ENCODE measurements at places on chromosomes 3 and 15.

DNA sequence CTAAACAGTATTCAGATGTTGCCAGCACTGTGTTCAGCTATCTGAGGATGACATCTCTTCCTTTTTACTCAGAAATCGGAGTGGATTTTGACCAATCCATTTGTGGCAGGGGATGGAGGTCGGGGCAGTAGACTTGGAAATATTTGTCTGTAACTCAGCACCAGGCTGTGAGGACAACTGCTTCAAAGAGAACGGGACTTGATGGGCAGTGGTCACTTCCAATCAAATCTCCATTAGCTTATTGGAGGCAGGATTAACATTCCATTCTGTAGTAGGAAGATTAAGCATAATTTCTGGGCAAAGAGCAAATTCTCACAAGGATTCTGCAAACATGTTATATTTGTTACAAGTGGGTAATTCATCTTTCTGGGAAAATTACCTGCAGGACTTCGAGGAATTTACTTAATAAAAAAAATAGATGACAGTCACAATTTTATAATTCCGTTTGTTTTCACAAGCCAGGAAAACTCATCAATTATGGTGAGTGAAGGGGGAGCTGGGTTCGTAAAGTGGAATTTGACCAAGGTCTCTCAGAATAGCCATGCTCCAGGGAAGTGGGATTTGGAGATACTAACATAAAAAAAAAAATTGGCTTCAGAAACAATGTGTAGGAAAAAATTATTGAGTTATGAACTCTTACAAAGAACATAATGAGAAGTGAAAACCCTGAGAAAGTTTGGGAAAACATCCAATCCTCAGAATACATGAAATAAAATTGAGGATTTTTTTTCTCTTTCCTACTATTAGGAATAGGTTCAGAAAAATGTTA is 18.1 kb downstream of the CRABP1 start:
- no peak for DNase-seq

- peak; percentile 37 for DNase-seq
Observed at GRCh38 chr3:37466660-37467359, 292.4 kb upstream of the LRRFIP2 start.

DNA sequence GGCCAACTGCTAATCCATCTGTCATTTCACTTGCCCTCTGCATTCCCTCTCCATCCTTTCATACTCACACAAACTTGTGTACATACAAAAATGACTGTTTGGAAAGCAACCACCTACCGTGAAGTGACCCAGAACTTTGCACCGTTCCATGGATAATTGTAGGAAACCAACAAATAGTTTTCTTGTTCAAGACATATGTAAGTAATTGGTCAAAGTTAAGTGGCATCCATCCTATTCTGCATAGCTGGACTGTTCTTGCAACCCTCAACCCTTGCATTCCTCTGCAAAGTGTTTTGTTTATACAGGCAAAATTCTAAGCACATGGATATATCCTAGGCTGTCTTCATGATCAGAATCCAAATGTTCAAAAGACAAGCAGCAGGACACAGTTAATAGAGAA is 592.5 kb downstream of the MECOM start:
- DNase-seq = no peak

- no peak for DNase-seq
Observed at GRCh38 chr3:122562923-122563716, 980 bp downstream of the PARP9 start.

DNA sequence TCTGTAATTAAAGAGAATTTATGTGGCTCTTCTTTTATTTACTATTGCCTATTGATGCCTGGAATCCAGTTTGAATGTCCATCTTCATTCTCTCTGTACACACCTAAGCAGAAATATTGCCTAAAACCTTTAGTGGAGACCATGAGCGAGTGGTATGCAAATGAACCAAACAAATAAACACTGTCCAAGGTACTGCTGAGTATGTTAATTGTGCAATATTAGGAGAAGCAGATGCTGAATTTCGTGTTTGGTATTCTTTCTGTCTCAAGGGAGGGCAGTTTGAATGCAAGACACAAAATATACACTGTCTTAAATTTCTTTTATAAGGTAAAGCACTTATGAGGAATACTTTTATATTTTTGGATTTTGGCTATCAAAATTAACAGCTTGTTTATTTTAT is 440.9 kb downstream of the RBMS3 start:
- DNase-seq = no peak

DNA sequence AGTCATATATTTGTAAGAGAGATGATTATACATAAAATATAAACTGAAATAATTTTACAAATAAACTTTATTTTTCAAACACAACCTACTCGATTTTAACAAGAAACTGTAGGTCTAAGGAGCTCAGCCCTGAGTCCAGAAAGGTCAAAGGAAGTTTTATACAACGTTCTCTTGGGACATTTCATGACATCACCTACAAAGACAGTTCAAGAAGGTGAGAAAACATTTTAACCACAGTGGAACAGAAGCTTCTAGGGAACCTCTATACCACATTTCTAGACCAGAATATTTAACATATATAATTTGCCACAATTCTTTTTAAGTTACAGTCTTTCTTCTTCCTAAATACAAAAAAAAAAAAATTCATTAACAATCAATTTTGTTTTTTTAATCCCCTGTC is 40.1 kb downstream of the CBLB start:
- no peak for DNase-seq

DNA sequence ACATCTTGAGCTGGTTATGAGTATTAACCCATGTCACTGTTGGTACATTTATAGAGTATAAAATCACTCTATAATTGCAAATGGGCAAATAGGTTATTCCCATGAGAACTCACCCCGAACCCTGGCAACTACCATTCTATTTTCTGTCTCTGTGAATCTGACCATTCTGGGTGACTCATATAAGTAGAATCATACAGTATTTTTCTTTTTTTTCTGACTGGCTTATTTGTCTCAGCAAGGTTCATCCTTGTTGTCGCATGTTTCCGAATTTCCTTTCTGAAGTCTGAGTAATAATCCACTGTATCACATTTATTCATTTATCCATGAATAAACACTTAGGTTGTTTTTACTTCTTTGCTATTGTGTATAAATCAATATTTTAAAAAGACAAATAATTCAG is 59.9 kb upstream of the CHRM5 start:
- no peak for DNase-seq

DNA sequence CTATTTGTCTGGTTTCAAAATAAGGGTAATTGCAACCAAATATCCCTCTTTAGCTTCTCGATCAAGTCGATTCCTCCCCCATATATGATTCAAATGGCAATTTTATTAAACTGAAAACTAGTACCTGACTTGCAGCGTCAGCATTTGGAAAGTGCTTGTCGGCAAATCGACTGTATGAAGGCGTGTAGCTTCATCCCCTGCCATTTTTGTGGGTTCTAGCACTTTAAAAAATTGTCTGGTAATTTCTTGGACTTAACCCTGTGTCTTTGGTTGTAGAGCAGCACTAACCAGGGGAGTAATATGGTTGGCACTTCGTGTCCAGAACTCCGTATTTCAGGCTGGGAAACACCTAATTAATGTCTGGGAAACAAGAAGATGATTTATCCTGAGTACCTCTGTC is 573 bp downstream of the MME start:
- no peak for DNase-seq

DNA sequence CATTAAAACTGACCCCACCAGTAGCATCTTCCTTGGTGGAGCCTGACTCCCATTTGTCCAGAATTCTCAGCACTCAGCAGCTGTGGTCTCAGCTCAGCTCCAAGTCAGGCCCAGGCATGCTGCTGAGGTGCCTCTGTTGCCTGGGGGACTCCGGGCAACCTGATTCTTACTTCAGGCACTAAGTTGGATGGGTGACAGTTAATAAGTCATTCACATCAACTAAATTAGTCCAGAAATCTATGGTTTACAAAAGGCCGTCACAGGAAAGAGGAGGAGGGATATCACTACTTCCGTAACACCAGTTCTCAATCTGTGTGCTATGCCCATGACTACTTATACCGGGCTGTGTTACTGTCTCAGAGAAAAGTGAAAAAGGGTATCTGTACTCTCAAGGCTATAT is 310.2 kb downstream of the SATB1 start:
- no peak for DNase-seq

DNA sequence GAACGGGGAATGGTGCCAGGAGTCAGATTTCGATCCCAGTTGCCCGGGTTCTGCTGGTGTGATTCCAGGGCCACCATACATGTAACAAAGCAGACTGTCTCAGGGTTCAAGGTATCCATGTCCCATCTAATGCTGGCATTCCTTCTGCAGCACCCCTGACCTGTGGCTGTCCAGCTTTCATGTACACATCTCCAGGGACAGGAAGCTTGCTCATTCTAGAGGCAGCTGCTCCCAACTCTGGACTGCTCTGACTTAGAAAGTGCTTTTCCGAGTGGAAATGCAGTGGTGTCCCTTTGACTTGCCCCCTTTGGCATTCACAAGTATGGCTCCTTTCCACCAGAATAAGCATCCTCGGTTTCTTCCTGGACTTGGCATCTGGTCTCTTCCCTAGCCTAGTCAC is 30.9 kb downstream of the PML start:
- no peak for DNase-seq

DNA sequence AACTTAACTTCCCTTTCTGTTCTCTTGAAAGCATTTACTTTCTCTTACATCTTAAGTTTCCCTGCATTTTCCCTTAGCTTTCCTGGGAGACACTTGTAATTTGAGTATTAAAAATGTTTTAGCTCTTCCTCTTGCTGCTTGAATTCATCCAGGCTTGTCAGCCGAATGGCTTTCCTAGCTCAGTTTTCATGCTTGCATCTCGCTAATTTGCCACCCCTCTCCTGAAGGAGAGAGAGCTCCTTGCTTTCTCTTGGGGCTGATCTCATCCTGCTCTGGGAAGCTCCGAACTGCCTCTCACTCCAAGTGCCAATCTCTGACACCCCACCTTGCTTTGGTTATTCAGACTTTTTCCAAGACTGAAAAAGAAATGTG is 374.6 kb upstream of the TBL1XR1 start:
- DNase-seq = no peak

GRCh38 chr15:95371664-95372063 is 958.8 kb upstream of the NR2F2 start:
- no peak for DNase-seq

GRCh38 chr3:86814918-86815655 is 175.9 kb downstream of the VGLL3 start:
- no peak for DNase-seq

DNA sequence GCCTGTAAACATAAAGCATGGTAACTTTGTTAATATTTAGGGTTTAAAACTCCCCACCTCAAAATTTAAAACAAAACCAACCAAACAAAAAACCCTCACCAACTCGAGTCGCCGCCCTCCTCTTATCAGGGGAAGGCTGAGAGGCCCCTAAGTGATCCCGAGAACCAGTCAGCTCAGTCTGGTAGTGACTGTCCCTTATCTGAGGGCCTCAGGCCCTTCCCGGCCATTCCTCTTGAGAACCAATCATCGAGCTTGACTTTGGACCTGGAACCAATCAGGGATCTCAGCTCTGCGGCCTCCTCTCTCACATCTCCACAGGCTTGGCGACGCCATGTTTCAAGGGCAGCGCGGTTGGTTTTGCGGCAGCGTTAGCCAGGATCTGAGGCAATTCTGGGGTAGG is at the start of gene TERB2:
TSS of gene TERB2 (plus strand) at position 300 of the 400 bp plus-strand sequence. CDS start at position 332, 32 bp downstream.
- peak; percentile 62 for DNase-seq

- DNase-seq = no peak
Observed at GRCh38 chr15:35126236-35126635, 41.1 kb upstream of the NANOGP8 start.

DNA sequence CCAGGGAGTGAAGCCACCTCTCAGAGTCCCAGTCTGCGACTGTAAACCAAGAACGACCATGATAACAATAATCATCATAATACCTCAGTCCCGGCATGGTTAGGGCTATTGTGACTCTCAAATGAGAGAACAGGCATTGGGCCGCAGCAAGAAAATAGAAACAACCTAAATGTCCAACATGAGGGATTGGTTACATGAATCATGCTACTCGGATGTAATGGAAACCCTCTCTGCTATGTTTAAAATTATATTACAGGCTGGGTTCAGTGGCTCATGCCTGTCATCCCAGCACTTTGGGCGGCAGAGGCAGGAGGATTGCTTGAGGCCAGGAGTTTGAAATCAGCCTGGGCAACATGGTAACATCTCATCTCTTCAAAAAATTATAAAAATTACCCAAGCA is 2.8 kb downstream of the CPN2 start:
- no peak for DNase-seq

- DNase-seq = no peak
Observed at GRCh38 chr3:187734841-187735240, 10.4 kb downstream of the BCL6 start.

GRCh38 chr3:127544192-127544802 is 46.2 kb downstream of the TPRA1 start:
- DNase-seq = peak; percentile 89

DNA sequence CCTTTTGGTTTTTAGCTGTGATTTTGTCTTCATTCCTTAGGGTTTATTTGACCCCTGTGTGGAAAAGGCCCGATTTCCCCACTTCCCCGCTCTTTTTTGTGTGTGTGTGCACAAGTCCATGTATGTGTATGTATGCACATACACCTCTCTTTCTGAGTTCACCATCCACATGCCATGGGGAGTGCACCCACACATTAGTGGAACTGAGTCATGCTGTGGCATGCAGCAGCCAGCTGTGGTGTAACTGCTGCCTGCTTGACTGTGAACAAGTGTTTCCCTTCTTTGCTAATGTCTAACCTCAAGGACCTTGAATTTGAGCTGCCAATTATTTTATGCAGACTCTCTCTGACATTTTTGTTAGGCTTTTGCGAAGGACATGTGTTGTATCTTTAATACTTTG is 434.9 kb upstream of the TPM1 start:
- no peak for DNase-seq

GRCh38 chr3:186746008-186746407 is 28.8 kb downstream of the KNG1 start:
- DNase-seq = peak; percentile 19

DNA sequence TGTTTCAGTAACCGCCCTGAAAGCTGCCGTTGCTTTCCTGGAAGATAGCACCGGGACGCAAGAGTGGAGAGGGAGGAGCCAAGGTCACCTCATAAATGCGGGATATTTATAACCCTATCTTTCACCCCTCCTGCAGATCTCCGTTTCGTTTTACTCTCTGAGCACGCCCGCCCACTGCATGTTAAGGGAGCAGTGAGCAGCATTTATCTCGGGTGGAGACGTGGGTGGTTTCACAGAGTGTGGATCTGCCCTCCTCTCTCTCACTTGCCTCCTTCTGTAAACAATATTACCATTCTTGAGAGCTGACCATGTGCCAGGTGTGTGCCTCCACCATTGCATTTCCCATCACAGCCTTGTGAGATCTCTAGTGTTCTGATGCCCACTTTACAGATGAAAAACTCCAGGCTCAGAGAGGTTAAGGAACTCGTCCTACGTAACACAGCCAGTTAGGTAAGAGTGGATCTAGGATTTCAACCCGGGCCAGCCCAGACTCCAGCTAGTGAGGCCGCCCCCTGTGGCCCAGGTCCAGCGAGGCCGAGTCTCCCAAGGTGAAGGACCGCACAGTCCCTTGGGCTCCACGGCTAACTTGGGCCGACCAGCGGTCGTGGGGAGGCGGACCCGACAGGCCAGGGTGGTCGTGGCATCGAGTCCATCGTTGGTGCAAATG is 16.9 kb upstream of the SEMA4B start:
- DNase-seq = peak; percentile 96

DNA sequence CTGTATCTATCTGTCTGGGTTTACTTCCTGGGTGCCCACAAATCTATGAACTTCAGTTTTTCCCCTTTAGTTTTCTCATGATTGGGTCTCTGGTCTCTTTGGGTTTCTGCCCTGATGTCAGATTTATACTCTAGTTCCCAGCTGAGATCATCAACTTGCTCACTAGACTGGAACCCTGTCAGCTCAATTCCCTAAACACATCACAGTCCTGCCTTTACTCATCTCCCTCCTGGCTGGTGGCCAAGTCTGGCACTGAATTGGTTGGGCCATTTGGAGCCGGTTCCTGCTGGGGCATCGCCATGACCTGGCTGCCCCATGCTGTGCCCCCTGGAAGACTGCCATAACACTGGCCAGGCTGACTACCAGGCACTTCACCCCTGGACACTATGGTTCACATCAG is 345.3 kb downstream of the CHST2 start:
- no peak for DNase-seq

All from testis (tissue), 5 donors.